ENCODE measurements at places on chromosomes 1 and 21.

DNA sequence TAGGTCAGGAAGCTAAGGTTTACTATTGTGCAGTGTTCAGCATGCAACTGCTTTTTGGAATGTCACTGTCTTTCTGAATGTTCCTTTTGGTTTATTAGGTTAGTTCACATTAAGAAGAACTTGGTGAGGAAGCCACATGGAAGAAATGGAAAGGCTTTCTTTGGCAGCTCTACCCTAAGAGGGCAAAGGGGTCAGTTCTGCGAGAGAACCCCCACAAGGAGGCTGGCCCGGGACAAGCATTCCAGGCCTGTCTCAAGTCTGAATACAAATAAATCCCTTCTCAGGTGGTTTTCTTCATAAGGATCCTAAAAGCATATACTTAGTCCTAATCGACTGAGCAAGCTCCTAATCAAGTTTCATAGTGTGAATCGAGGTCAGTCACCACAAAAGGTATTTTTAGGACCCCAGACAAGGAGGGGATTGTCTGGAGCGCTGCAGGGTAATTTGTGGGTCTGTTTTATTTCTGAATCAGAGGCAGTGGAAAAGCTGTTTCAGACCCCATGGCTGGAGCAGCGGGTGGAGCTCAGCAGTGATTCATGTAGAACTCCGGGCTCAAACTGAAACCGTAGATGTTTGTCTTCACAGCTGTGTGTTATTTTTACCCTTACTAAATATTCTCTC is 63.3 kb downstream of the ERG start:
- DNase-seq = no peak

- DNase-seq = no peak
Observed at GRCh38 chr1:33344896-33345560, 24.1 kb upstream of the A3GALT2 start.

DNA sequence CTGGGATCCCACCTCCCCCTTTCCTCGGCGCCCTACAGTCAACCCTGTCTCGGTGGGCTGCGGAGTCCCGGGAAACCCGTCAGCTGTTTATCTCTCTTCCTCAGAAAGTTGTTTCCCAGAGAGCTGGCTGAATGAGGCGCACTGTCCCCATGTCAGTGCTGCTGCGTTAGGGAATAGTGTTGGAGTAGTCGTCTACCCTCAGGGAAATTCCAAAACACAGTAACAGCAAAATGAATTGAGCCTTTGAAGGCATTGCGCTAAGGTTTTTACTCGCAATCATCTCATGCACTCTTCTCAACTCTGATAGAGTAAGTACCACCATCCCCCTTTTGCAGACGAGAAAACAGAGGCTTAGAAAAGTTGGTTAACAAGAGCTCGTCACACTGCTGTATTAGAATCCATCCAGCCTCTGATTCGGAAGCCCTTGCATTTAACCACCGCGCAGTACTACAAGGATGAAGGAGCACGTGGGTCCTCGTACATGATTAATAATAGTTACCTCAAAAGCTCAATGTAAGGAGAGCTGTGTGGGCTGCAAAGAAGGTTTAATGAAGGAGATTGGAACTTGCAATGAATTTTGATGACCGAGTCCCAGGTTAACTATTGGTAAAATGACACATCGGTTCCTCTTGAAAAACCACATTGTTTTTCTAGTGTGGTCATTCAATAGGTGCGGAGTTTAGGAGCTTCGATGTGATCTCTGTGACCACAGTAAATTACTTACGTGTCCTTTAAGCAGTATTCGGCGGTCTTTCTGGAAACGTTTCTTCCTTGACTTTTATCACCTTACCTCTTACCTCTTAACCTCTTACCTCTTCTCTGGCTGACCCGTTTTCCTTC is 788 bp upstream of the EDEM3 start:
- DNase-seq = no peak

DNA sequence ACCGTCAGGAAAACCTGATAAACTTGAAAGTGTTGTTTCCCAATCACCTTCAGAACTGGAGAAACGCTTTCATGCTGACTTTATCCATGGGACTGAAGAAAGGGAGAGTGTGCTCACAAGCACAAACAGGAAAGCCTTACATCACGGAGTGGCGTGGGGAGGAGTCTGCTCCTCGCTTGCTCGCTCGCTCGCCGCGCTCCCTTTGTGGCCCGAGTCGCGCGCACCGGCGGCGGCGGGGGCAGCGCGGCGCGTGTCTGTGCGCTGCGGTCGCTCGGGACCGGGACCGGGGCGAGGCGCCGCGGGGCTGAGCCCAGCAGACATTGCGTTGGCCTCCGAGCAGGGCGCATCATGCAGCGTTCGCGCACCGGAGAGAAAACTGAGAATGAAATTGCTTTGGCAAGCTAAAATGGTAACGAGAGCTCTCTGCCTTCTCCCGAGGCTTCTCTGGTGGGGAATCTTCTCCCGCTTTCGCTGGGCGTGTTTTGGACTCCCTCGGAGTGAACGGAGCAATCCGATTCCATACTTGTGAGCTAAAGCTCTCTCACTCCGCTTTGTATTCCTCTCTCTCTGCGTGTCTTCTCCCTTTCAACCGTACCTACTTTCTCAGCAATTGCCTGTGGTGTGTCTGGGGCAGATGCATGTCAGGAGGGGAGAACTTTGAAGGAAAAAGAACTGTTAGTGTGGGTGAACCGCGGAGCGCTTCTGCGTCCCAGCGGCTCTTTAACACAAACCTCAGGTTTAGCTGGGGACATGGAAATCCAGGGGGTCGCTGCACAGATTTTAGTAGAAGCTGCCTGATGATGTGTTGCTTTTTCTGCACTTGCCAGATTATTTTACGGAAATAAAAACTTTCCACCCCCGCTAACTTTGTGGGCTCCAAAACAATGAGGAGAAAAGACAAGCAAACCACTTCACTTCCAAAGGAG is at the start of gene RGL1:
Gene RGL1, plus strand, starts transcription at position 205 of the 926 bp plus-strand sequence. Its CDS starts 178 bp downstream, at position 383.
- DNase-seq = no peak

DNA sequence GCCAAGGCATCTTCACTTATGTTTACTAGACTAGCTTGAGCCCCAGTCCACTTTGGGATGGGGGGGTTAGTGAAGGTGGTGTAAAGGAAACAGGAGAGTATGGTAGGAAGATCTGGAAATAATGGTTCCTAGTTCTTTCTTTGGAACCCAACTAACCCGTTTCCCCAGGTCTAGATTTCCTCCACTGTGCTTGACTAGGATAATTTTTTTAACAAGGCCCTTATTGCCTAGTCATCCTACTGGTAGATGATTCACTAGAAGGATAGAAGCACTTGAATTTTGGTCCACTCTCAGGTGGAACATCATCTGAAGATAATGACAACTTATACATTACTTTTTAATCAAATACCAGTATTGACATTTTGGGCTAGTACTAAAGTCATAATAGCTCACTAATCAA is 45.9 kb upstream of the MYOCOS start:
- DNase-seq = no peak

All from T-helper 1 cell (primary cell).